ENCODE measurements at places on chromosomes 1 and 21.

- DNase-seq = no peak
Observed at GRCh38 chr1:43565600-43566360, 35.1 kb downstream of the PTPRF start.

DNA sequence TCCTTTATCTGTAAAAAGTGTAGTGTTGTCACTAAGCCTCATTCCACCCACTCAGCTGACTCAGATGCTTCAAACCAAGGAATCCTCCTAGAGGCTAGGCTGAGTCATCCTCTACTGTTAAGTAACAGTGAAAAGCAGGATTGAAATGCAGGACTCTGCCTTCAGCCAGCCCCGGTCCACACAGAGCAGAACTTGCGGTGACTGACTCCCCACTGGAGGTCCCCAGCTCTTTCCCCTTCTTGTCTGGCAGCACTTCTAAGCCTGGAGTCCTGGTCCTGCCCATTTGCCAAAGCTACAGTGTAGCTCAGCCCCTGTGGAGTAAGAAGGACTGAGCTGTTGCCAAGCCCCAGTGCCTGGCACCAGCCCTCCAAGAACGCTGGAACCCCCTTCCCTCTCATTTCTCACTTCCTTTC is 1.7 kb downstream of the RAB7B start:
- no peak for DNase-seq

- no peak for DNase-seq
Observed at GRCh38 chr1:57976216-57976615, 552.4 kb upstream of the DAB1 start.

- no peak for DNase-seq
Observed at GRCh38 chr21:36436829-36437744, 42.8 kb downstream of the CLDN14 start.

- no peak for DNase-seq
Observed at GRCh38 chr1:167328816-167329483, 108.3 kb downstream of the POU2F1 start.

DNA sequence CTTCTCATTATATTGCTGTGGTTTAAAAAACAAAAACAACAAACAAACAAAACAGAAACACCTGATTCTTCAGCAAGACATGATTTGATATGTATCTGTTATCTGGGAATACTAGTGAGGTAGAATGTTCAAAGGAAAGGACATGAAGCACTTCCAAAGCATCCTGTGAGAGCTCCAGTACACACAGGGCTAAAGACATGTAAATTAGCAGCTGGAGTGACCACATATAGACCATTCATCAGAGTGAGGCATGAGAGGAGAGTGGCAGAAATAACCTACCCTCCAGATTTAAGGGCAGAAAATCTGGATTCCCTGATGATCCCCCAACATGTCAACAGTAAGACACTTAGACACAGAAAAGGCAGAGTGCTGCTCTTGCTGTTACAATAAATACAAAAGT is 260.5 kb upstream of the CHRM3 start:
- DNase-seq = no peak

GRCh38 chr1:148352470-148353053 is 130.5 kb downstream of the PPIAL4G start:
- DNase-seq = no peak

- DNase-seq = no peak
Observed at GRCh38 chr1:43841321-43842174, 92.1 kb upstream of the ARTN start.

DNA sequence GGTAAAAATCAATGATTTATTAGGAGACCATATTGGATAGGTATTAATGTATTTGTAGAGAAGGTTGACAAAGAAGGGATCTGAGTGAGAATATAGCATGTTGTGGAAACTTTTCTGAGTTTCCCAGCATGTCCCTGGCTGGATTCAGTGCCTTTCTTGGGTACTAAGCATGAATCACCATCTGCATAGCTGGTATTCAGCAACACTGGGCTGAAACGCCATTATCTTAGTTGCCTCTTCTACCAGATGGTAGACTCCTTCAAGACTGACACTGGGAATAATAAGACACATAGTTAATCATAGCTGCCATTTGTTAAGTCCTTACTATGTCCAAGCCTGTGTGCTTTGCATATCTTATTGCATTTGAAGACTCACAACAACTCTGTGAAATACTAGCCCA is 45.5 kb downstream of the ATP5PF start:
- DNase-seq = no peak

DNA sequence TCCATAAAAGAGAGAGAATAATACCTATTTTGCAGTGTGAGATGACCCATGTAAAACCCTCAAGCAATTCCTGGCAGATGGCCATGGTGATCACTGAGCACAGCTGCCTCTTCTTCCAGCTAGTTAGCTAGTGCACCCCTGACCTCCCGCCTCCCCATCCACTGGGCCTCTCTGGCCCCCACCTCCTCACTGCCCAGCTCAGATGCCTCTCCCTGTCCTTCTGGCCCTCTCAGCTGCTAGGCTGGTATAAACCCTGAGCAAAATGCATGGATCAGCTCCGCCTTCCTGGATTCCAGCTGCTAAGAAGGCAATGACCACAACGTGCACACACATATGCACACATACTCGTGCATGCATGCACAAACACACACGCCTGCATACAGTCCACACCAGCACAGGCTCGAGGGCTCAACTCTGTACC is 117.2 kb downstream of the DMRTB1 start:
- no peak for DNase-seq

DNA sequence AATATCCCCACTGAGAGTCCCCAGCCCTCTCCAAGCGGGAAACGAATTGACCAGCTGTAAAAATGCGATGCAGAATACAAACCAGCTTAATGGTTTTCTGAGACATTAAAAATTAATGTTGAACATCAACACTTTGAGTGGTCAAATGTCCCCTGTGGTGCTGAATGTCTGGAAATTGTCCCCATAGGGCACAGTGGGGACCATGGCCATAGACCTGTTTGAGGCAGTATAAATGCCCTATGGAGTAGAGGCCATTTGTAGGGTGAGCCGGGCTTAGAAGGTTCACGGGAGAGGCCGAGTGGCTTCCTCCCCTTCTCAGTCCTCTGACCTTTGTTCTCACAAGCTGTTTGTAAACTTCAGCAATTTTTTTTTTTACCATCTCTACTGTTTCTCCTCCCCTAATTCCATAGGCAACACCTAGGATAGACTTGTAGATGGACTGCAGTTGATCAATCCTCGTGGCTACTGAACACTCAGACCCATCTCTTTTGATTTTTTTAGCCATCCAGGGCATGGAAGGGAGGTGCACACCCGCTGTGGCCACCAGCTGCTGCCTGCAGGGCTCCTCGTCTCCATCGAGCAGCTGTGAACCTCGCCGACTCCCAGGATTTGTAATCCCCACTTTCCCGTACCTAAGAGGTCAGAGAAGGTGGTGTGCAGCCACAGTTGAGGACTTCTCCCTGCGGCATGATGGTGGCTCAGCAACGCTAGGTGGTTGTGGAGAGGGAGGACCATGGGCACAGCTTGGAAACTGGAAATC is 41.0 kb downstream of the KAZN start:
- DNase-seq = no peak

DNA sequence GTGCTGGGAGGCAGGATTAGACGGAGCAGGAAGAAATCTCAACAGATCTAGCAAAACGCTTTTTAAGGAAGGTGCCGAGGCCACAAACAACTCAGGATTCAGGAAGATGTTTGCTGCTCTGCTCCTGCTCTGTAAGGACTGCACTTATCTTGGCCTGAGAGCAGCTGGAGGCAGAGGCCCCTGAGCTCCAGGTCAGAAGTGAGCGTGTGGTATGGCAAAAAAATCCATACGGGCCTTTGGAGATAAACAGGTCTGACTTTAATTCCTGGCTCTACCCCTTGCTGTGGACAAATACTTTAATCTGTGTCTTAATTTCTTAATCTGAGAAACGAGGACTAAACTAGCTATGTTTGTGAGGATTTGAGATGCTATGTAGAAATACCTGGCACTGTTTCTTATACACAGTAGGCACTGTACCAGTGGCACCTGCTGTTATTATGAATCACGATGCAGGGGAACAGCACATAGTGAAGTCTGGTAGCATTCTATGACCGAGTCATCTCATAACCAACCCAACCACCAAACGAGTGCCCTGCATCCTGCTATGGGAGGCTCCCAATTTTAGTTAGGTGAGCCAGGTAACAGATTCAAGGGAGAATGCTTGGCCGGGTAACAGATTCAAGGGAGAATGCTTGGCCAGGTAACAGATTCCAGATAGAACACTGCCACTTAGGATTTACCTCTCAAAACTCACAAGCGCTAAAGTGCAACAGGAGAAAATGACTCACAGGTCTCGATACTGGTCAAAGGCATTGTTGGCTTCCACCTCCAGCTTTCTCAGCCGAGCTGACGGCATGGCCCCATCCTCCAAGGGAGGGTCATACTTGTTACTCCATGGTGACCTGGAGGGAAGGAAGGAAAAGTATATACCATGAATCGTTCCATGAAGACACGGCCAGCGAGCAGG is 65.9 kb downstream of the SLC66A1 start:
- DNase-seq = no peak

GRCh38 chr1:236768601-236769000 is 26.5 kb upstream of the MTR start:
- DNase-seq = no peak

DNA sequence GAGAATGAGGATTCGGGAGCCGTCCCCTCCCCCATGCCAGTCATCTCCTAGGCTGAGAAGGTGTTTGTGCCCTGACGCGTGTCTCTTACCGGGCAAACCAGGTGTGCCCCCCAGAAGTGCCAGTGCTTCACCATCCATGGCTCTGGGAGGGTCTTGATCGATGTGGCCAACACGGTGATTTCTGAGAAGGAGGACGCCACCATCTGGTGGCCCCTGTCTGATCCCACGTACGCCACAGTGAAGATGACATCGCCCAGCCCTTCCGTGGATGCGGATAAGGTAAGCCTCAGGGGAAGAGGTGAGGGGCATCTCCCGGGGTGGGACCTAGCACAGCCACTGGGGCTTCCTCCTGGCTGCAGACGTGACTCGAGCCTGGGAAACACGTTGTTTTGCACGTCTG is 959 bp downstream of the PADI6 start:
- DNase-seq = no peak

- DNase-seq = no peak
Observed at GRCh38 chr1:216461466-216461865, 38.2 kb upstream of the USH2A start.

DNA sequence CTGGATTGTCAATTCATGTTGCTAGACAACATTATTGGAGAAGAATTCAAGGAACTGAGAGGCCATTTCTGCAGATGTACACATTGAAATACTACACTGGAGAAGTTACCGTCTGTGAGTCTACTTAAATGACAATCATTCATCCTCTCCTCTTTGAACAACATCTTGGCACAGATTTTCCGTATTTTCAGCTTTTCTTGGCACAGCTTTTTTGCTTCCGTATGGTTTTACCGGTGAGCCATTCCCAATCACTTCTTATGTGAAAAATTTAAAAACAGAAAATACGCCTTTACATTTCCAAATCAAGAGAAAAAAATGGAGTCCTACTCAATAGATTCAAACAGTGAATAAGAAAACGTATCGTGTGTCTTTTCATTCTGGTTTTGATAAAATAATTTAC is 1493.7 kb downstream of the AMY1C start:
- DNase-seq = no peak

GRCh38 chr1:118136187-118136941 is 48.7 kb downstream of the SPAG17 start:
- DNase-seq = no peak

GRCh38 chr1:86441581-86441980 is 17.6 kb downstream of the CLCA2 start:
- DNase-seq = no peak

DNA sequence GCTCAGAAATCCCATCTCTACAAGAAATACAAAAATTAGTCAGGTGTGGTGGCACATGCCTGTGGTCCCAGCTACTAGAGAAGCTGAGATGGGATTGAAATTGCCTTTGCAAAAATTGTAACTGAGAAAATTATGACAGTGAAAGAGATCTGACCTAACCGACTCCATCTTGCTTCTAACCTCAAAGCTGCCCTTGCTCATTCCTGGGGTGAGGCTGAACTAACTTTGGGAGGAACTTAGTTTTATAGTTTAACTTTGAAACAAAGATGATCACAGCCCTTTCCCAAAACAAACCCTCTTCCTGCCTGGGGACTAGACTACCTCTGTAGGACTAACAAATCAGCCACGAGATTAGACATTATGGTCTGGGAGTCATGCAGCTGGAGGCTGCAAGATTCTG is 33.8 kb upstream of the ERO1B start:
- no peak for DNase-seq

DNA sequence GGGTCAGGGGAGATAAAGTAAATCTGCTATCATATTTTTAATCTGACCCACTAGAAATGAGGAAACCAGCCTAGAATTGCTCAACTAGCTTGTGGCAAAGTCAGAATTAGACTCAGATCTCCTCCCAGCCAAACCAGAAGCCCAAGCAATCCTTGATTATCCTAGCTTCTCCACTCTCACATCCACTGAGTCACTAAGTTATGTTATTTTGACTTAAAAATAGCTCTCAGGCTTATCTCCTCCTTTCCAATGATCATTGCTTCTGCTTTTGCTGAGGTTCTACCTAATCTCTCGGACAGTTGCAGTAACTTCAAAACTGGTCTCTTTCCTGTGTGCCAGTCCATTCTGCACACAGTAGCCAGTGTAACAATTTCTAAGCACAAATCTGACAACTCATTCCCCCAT is 22.9 kb downstream of the OVAAL start:
- DNase-seq = no peak

DNA sequence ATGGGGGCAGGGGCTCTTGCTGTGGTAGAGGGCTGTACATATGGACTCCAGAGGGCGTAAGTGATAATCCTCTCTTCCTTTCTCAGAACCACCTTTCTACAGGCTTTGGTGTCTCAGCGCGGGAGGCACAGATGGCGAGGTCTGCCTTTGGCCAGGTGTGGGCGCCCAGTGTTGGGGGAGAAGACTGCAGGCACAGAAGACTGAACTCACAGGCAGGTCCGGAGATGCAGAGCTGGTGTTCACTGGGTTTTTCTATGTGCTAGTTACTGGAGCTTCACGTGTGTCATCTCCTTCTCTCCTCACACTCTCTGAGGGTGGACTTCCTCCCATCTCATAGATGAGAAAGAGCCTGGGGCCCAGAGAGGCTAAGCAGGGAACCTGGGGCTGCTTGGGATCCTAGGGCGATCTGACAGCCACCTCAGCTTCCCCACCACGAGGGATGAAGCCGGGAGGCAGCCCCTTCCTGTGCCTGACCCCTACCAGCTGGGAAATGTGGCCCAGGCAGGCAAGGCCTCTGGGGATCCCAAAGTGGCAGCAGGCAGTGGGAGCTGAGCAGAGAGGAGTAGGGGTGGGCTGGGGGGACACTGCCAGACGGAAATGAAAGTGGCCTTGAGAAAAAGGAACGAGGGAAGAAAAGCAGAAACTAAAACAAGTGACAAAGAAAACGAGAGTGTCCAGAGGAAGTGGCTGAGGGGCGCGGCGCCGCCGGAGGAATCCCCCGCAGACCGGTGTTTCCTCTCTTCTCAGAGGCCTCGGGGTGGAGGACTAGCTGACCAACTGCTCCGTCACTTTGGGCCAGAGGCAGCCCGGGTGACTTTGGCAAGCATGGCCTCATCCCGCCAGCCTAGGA is 191.6 kb downstream of the HIVEP3 start:
- DNase-seq = no peak

Measured in stimulated activated CD8-positive, alpha-beta memory T cell treated with anti-CD3 and anti-CD28 coated beads, Interleukin-2, amount 100 ng/mL, for 1 hour (primary cell).